ENCODE measurements at places on chromosomes 2 and 18.
A peak's percentile ranks its signal among the peaks of the same experiment; 100 is the strongest.

GRCh38 chr2:127061375-127062273 lies 45.3 kb downstream of the BIN1 start:
- DNase-seq = no peak

- no peak for DNase-seq
These were observed 530 bp downstream of the GALNT1 start for GRCh38 chr18:35581898-35582641.

GRCh38 chr2:174951745-174952144 lies 53.4 kb downstream of the CHN1 start:
- DNase-seq = no peak

DNA sequence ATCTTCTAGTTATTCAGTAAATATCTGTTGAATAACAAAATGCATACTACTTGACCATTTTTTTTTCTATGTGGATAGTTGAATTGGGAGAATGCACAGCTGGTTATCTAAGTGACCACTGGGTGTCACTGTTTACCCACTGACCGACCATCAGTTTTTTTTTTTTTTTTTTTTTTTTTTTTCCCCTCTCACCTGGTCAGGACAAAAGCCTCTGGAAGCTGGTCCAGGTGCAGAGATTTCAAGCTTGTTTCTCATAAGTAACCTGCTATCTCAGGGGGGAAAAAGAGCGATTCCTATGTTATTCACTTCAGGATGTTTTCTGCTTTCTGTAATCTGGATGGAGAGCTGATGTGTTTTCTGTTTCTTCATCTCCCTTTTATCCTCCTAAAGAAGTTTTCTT lies 256.0 kb downstream of the DCDC2C start:
- DNase-seq = peak; percentile 46

DNA sequence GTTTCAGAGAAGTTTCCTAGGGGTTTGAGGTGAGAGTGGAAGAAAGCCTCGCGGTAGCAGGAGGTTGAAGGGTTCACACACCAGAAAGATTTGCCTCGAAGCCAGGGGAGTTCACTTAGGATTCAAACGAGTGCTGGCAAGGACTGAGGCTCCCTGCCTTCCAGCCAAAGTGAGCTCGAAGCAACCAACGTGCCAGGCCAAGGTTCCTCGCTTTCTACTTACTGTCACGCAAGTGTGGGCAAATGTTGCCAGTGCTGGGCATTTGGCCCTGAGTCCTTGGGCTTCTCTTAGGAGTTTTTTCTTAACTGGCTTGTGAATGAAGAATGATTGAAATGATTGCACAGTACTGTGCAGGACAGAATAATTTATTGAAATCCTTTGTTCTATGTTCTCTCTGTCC lies 53.6 kb downstream of the TMEM178A start:
- DNase-seq = no peak

DNA sequence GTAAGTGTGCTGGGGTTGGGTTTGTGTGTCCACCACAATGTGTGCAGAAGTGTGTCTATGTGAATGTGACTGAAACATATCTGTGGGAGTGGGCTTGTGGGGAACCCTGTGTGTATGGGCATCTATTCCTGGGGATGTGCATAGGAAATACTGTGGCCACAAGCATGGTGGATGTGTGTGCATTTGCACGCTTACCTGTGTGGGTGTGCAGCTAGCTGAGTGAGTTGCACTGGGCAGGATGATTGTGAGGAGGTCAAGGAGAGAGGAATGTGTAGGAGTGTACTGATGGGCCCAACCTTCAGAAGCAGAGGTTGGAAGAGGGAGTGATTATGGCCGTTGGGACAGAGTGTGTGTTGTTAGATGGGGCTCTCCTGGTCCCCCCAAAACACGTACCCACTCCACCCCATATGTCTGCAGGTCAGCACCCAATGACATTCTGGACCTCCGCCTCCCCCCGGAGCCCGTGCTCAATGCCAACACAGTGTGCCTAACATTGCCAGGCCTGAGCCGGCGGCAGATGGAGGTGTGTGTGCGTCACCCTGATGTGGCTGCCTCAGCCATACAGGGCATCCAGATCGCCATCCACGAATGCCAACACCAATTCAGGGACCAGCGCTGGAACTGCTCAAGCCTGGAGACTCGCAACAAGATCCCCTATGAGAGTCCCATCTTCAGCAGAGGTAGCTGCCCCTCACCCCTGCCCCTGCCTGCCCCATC lies 1.2 kb downstream of the WNT10A start:
- DNase-seq = no peak

DNA sequence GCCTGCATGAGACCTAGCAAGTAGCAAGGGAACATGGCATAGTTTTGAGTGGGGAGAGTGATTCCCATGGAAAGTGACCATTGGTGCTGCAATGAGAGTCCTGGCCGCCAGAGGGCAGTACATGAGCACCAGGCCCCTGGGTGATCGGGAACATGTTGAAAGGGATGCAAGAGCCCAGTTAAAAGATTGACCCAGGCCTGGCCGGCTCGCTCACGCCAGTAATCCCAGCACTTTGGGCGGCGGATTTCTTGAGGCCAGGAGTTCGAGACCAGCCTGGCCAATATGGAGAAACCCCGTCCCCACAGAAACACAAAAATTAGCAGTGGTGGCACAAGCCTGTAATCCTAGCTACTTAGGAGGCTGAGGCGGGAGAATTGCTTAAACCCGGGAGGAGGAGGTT lies 22.2 kb downstream of the FAP start:
- DNase-seq = peak; percentile 83

GRCh38 chr2:226358688-226359087 lies 440.9 kb downstream of the IRS1 start:
- no peak for DNase-seq

DNA sequence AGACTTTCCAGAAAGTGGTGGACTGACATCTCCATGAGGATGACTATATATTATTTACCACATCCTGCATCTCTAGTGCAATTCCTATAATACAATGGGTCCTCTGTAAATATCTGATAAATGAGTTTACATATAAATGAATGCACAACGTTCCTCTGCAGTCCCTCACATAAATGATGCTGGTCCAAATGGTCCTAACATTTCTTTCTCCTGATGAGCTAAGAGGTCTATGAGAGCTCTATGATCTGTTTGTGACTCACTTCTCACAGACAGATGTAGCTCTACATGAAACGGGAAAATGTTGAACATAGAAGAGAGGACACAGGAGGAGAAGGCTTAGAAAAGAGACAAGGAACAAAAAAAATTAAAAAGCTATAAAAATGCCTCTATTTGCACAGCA lies 201.2 kb upstream of the PIK3C3 start:
- no peak for DNase-seq

GRCh38 chr2:888906-889566 lies 61.6 kb upstream of the SNTG2 start:
- DNase-seq = no peak

GRCh38 chr18:50494569-50494968 lies 65.3 kb upstream of the MAPK4 start:
- DNase-seq = no peak

- no peak for DNase-seq
These were observed 740 bp downstream of the CHMP3 start for GRCh38 chr2:86562485-86562921.

GRCh38 chr2:177235855-177236437 lies 23.4 kb downstream of the HNRNPA3 start:
- peak; percentile 32 for DNase-seq

GRCh38 chr2:204673877-204674276 lies 128.6 kb downstream of the PARD3B start:
- no peak for DNase-seq

DNA sequence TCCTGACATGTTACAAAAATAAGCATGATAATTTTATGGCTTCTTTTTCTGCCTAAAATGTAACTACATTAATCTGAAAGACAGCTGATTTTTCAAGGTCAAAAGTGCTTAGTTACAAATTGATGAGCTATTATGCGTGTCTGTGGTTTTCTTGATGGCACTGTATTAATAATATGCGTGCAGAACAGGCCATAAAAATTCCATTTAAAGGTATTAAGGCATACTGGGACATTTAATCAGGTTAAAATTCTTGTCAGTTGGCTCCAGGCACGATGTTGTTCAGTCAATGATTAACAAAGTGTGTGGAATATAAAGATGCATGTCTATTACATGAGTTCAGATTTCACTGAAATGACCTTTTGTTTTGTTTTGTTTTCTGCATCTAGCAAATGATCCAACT lies 420.1 kb upstream of the ZNF804A start:
- no peak for DNase-seq

DNA sequence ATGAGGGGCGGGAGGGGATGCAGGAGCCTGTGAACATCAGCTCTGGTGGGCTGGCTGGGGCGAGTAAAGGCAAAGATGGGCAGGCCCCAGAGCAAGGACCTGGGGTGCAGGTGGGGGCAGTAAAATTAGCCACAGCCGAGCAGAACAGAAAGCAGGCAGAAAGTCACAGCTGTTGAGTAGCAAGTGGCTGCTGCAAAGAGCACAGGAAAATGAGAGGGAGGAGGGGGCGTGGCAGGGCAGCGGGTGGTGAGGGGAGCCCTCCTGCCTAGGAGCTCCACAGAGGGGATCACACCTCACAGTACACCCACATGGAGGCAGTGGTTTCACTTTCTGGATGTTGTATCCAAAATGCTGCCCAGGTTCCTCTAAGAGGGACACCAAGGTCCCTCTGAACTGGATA lies 79.6 kb downstream of the LBH start:
- DNase-seq = no peak

DNA sequence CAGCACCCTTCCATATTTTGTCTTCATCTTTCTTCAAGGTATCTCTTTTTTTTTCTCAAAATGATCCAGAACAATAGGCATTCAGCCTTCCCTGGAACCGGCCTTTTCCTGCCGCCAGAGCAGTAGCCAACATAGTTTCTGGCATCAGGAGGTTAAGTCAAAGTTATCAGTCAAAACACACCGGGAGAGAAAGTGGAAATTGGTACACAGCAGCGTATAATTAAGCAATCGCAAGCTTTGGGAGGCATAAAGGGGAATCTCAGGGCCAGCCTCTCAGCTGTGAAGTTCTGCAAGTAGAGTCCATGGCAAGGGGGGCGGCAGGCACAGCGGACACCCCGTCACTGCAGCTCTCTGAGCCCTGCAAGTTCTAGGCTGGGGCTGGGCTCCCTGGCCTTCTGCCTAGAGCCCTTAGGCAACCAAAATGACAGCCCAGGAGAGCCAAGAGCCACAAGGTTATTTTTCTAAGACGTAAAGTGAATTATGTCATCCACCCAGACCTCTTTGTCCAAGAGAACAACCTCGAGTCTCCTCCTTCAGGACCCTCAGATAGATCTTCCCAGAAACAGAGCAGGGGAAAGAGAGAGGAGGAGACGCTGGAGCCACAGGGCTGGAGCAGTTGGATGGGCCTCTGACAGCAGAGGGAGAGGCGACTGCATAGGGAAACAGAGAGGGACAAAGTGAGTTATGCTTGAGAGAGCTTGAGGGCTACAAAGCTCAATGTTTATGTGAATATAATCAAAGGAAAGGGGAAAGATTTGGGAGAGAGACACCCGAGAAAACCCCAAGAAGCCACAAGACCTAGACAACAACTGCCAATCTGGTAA lies 114.7 kb downstream of the BCL2L11 start:
- no peak for DNase-seq

- no peak for DNase-seq
These were observed 60.2 kb downstream of the DPP4 start for GRCh38 chr2:162013514-162014475.

- DNase-seq = peak; percentile 58
These were observed 70.6 kb upstream of the PSMD14 start for GRCh38 chr2:161237392-161238264.

GRCh38 chr2:100895934-100896685 lies 76.2 kb downstream of the NPAS2 start:
- DNase-seq = no peak

- DNase-seq = peak; percentile 59
These were observed 14.3 kb upstream of the STAM2 start for GRCh38 chr2:152189622-152190495.

- DNase-seq = peak; percentile 14
These were observed 123.8 kb downstream of the AKAIN1 start for GRCh38 chr18:5073026-5073944.

GRCh38 chr2:101185656-101186055 lies 34.5 kb upstream of the TBC1D8 start:
- no peak for DNase-seq

GRCh38 chr2:145813481-145813880 lies 1293.6 kb upstream of the ZEB2 start:
- DNase-seq = peak; percentile 42

- DNase-seq = no peak
These were observed 492 bp downstream of the KIF5C start for GRCh38 chr2:148875387-148876051.

- DNase-seq = no peak
These were observed 164.4 kb downstream of the UPP2 start for GRCh38 chr2:158266111-158266510.

DNA sequence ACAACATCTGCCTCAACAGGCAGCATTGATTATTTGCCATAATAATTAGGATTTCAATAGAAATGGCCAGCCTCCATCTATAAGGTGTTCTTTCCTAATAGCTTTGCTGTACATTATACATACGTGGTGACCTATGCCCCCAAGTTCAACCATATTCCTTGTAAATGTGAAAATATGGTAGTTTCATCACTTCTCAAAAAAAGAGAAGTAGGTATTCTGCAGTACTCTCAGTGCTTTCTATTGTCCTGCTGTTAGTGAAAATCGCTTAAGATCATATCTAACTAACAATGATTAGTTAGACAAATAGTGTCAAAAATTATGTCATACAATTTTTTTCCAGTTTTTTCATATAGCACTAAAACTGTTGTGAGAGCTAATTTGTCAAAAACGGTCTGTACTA lies 79.6 kb downstream of the SLC4A10 start:
- DNase-seq = no peak

GRCh38 chr2:28766070-28766469 lies 14.4 kb downstream of the PPP1CB start:
- no peak for DNase-seq

Data from cardiac muscle cell (in vitro differentiated cells and primary cell).